ENCODE measurements at places on chromosomes 6 and 20.
A peak's percentile ranks its signal among the peaks of the same experiment; 100 is the strongest.

GRCh38 chr20:23151008-23151703 is 65.0 kb upstream of the CD93 start:
- DNase-seq, result no peak

GRCh38 chr6:126123226-126123625 is 136.9 kb downstream of the TRMT11 start:
- DNase-seq, result no peak

DNA sequence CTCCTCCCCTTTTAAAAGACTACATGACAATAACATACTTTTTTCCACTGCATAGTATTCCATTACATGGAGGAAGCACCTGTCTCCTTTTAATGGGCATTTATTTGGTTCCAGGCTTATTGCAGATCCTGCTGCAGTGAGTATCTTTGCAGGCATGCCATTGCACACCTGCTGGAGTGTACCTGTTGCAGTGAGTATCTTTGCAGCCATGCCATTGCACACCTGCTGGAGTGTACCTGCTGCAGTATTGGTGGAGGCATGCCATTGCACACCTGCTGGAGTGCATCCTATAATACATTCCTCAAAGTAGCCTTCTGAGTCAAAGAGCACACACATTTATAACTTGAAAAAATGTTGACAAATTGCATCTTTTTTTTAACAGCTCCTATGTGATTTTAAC is 1.6 kb downstream of the BFSP1 start:
- no peak for DNase-seq

GRCh38 chr6:143971482-143972205 is 36.4 kb downstream of the PLAGL1 start:
- no peak for DNase-seq

DNA sequence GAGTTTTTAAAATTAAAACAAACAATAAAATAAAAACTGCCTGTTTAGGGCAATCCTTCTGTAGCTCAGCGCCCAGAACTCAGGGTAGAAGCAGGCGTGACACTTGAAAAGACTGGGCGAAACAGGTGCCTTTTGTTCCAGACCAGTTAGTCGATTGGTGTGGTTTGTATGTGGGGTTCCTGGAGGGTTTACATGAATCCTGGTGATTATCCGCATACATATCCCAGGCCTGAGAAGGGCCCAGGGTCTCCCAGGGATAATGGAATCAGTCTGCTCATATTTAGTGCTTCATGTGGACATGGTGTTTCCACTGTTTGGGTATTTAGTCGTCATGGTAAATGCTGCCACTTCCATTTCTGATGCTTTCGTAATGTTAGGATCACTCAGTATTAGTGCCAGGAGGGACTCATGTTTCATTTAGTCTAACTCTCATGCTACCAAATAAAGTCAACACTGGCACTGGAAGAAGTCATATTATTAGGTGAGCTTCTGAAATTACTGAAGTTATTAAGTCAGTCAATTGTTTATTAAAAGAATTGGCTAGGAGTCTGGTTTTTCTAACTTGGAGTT is 116.5 kb downstream of the SAMD5 start:
- DNase-seq, result no peak

DNA sequence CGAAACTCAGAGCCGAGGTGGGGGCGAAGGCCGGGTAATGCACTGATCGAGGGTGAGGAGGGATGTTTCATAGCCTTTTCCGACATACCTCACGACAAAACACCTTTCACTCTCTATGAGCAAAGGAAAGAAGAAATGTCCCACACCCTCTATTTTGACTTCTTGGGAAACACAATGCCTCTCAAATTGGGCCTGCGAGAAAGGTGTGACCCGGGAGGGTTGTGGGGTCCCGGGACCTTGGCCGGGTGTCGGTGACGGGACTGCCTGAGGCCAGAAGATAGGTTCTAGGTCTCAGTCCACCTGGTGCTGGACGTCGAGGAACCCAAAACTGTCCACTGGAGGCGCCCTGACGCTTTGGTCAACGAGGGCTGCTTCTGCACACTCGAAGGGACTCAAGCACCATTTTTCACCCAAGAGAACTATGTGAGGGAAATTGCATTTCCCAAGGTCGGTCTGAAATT is 41.1 kb upstream of the OSTM1 start:
- DNase-seq, result no peak

DNA sequence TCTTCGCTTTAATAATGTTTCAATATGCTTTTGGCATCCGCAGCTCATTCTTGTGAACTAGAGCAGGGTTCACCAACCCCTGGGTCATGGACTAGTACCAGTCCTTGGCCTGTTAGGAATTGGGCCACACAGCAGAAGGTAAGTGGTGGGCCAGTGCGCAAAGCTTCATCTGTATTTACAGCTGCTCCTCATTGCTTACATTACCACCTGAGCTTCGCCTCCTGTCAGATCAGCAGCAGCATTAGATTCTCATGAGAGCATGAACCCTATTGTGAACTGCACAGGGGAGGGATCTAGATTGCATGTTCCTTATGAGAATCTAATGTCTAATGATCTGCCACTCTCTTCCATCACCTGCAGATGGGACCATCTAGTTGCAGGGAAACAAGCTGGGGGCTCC is 75.5 kb upstream of the GGTLC1 start:
- DNase-seq, result no peak

DNA sequence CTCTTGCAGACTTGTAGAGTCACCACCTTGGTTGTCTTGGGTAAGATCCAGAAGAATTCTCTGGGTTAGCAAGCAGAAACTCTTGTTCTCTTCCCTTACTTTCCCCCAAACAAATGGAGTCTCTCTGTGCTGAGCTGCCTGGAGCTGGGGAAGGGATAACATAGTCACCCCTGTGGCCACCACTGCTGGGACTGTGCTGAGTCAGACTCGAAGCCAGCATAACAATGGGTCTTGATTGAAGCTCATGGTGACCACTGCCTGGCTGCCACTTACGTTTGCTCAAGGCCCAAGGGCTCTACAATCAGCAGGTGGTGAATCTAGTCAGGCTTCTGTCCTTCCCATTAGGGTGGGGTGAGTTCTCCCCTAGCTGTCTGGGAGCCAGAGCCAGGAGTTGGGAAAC is 15.4 kb upstream of the ERVFRD-1 start:
- no peak for DNase-seq

DNA sequence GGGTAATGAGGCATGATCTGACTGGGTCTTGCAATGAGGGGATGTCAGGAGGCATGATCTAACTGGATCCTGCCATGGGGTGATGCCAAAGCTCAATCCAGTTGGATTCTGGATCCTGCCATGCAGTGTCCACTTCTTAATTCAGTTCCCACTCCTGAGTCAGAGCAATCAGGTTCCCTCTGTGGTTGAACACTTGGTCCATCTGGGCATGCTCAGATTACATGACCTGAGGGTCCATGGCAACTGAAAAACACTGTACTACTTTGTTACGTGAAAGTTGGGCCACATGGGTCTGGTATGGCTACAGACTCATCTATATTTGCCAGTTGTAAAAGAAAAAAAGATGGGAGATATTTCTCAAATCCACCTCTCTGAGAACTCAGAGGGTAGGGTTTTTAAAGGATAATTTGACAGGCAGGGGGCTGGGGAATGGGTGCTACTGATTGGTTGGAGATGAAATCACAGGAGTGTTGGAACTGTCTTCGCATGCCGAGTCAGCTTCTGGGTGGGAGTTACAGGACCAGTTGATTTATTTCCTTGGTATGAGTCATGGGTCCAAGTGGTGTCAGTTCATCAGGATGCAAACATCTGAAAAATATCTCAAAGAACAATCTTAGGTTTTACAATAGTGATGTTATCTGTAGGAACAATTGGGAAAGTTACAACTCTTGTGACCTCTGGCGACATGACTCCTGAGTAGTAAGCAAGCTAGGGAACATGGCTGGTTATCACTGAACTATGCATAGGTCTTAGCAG is 21.6 kb downstream of the C6orf163 start:
- DNase-seq, result no peak

DNA sequence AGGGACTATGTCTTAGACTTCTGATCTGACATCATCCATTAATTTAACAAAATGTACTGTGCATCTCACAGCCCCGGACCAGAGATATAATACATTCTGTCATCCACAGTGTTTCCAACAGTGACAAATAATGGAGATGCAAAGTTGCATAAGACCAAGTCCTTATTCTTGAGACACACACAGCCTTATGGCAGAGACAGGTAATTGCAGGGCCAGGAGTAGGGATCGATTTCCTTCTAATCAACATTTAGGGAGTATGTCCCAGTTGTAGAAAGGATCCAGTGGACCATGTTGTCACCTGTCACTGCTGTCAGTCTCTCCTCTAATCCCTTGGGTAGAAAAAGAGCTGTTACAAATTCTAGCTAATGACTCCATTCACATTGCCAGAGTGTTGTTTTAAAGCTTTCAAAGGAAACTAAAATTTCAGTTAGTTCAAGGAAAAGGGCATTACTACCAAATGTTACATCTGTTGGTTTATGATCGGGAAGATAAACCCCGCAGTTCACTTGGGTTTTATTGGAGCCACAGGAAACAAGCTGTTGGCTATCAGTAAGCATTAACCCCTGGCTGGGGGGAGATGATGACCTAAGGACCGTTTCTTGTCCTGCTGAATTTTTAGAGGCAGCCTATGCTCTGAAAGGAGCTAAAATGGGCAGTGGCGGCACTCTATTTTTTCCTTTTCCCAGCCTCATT is 111.4 kb upstream of the ATXN1 start:
- DNase-seq, result no peak

DNA sequence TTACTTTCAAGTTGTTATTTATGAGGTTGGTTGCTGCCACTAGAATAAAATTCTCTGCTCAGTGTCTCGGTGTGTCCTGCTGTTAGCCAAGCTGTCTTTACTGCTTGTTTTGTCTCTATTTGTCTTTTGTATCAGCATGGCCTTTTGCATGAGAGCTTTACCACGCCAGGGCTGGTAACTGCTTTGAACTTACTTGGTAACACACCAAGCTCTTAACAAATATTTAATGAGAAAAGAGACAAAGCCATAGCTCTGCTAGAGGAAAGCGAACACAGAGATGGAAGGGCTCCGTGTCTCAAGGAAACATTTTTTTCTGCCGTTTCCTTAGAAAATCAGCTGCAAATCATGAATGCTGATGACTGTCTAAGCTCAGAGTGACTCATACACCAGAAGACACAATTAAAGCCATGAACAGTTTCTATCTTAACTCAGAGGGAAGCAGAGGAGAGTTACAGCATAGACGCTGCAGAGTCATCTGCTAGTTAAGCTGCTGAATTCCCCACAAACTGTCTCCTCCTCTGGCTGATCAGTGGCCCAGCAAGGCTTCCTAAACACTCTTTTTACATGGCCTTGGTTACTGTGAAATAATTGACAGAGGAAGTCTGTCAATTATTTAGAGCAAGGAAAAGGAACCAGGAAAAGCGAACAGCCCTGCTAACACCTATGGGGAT is 44.8 kb downstream of the AGPAT4 start:
- DNase-seq, result no peak

DNA sequence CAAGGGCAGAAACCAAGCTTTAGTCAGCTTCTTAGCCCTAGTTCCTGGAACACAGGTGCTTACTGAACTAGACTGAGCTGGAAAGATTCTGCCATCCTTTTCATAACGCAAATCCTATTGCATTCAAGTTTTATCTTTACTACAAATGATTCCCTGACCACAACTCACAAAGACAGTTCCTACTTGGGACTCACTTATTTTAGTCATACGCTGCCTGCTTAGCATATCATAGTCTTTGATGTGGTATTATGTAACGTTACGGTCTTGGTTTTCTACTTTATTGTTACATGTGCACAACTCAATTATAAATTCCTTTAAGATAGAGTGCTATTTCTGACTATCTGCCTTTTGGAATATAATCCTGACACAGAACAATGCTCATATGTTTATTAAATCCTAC is 59.1 kb downstream of the BLOC1S5 start:
- DNase-seq, result no peak

GRCh38 chr6:55633471-55633870 is 54.5 kb upstream of the HMGCLL1 start:
- DNase-seq, result no peak

DNA sequence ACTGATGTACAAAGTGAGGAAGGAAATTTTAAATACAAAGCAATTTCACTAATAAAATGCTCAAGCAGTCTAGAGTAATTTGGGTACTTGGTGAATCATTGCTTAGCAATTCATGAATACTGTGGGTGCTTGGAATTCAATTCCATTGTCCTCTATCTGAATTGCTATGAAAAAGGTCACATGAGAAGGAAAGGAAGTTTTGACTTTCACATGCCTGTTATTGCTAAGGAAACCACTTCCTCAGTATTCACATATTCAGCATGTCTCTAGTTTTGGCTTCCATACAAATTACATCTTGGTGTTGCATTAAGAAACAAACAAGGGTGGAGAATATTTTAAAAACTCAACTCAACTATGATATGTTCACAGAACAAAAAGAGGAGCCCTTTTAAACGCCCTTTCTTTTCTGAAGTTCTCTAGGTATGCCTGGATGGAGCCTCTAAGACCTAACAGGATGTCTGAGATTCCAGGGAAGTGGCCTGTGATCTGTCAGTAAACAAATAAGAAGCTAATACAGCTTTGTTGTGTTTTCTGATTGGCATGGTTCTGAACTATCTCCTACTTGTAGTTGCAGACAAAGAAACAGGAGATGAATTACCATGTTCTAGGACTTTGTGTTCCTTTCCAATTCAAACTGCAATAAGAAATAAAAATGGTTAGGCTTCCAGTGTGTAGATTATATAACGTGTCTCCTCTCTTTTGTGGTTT is 190.4 kb downstream of the OGFRL1 start:
- DNase-seq, result no peak

GRCh38 chr6:8624665-8625064 is 189.3 kb upstream of the SLC35B3 start:
- DNase-seq, result no peak

- DNase-seq, result no peak
Measured at GRCh38 chr20:11497545-11497944, 420.1 kb upstream of the BTBD3 start.

GRCh38 chr20:59782986-59783640 is 150.3 kb downstream of the SYCP2 start:
- DNase-seq, result no peak

DNA sequence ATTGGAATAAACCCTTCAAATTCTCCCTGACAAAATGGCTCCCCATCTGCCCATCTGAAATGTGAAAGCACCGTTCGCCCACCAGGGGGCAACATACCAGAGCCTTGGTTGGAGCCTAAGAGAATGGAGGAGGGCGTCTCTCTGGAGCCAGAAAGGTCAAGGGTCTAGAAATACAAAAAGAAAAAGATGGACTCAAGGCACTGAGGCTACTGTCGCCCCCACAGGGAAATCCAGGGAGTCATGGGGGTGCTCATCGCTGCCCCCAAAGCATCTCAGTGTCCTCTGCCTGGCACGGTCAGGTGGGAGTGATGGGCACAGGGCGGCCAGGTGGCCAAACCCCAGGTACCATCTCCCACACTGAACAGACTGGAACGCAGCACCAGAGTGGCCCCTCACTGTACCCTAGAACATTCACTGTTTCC is 136.3 kb downstream of the ZMYND8 start:
- DNase-seq, result peak; percentile 6

Measured in NCI-H1694 treated with DMSO at 0.1 percent for 48 hours (cell line).